ENCODE measurements at places on chromosomes 3 and 15.

GRCh38 chr3:14188041-14188754 lies 9.6 kb downstream of the LSM3 start:
- DNase-seq: no peak

- no peak for DNase-seq
These were observed 68.9 kb downstream of the ARMC8 start for GRCh38 chr3:138256022-138256421.

DNA sequence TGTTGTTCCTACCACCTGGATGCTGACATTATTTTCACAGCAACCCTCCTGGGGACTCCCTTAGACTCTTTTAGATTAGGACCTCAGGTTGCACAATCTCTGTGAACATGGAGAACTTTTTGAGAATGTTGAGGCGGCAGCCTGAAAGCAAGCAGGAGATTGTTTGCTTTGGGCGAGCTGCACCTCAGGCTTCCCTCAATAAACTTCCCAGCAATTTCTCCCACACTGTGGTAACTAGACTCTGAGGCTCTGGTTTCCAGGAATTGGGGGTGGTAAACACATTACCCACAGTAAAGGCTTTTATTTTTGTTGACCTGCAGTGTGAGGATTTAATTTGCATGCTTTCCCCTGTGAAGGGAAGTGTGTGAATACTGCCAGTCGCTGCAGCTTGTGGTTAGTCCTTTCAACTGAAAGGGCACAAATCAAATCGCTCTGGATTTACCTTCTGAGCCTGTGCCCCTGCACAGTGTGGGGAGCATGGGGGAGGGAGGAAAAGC lies 35.2 kb upstream of the SIAH2 start:
- no peak for DNase-seq

- no peak for DNase-seq
These were observed 185.2 kb upstream of the CFAP20DC start for GRCh38 chr3:59234884-59235633.

DNA sequence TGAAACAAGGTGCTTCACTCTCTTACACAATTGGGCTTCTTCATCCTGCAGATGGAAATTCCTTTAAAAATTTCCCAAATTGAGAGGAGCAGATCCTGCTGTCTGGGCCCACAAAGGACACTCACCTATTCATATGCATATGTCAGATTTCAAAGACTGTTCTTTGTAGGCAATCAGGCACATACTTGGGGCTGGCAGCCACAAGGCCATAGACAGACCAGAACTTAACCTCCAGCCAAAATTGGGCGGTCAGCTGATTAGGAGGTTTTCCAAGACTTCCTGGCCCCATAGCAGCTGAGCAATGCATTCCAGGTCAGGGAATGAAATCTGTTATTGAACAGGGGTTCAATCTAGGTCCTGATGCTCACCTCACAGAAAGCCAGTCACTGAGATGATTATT lies 15.0 kb upstream of the HPS3 start:
- no peak for DNase-seq
